GM10248 (cell line): ENCODE measurements at places on chromosomes 3 and 15.

DNA sequence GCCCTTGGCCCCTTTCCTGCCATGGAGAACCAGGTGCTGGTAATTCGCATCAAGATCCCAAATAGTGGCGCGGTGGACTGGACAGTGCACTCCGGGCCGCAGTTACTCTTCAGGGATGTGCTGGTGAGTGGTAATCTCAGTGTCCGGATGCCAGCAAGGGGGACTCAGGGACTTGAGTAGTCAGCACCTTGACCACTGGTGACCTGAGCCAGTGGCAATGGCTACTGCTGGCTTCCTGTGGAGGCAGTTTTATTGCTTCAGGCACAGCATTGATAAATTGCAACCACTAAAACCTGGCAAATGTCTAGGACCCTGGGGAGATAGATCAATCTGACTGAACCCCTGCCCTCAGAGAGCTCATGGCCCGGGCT is 830 bp downstream of the MAP2K5 start:
- DNase-seq = no peak

- no peak for DNase-seq
These were observed 49.3 kb downstream of the C3orf70 start for GRCh38 chr3:185103359-185104127.

GRCh38 chr3:58518291-58518789 is 18.6 kb downstream of the ACOX2 start:
- no peak for DNase-seq

DNA sequence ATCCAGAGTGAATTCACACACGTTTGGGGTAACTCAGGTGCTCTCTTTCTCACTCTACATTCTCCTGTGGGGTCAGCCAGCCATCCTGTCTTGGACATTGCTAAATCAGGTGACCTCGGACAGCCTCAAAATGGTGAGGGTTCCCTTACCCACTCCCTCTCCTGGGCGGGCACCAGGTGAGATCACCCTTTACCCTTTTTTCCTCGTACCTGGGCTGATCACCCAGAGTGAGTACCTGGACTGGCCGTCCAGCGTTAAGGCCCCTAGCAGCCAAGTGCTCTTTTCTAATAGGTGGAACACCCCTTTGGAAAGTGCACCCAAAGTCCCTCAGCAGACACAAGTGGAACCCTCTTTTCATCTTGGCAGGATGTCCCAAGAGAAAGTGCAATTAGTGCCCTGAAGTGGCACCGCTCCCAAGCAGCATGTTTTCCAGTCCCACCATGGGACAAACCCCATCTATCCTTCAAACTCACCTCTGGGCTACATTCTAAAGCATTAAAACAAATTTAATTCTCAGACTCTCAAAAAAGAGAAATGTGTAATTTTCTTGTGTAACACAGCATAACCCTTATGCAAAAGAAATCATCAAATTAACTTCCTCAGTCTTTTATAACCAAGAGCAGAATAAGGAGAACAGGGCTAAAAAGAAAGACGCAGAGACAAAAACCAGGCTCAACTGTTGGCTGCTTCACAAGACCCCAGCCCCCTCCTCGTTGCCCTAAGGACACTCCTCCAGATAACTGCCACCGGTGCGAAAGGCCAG is 20.7 kb downstream of the TRANK1 start:
- no peak for DNase-seq

DNA sequence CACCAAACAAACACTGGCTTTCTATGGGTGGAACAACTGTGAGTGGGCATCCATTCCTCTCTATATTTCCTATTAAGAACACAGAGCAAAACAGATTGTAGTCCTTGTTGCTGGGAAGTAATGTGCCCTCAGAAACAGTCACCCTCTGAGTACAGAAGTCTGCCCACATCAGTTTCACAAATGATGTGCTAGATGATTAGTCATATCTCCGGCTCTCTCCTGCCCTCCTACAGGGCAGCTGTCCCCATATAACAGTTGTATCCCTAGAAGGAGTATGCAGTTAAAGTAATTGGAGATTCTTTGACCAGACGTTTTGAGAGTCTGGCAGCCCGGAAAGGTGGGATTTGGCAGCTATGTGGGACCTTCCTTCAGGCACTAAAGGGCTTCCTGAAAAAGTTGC is 159.9 kb downstream of the APBA2 start:
- no peak for DNase-seq

DNA sequence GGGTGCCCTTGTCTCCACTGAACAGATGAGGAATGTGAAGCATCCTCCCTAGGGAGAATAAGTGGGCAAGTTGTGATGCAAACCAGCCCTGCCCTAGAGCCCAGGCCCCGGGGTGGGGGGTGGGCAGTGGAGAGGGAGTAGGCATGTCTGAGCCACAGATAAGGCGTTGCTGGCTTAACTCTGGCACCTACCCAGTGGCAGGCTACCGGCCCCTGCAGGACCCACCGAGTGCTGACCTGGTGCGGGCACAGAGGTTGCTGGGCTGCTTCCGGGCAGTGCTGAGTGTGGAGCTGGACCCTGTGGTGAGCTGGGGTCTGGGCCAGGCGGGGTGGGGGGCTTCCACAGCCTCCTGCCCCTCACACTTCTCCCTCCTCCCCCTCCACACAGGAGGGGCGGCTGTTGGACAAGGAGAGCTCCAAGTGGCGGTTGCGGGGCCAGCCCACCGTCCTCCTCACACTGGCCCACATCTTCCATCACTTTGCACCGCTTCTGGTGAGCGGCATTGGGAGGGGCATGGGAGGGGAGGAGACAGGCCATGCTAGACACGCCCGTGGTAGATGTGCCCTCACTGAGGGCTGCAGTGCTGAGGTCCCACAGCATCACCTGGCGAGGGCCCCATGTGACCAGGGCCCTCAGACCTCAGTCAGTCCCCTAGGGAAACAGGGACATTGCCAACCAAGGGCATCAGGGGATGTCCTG is 10.1 kb downstream of the RNF123 start:
- no peak for DNase-seq

DNA sequence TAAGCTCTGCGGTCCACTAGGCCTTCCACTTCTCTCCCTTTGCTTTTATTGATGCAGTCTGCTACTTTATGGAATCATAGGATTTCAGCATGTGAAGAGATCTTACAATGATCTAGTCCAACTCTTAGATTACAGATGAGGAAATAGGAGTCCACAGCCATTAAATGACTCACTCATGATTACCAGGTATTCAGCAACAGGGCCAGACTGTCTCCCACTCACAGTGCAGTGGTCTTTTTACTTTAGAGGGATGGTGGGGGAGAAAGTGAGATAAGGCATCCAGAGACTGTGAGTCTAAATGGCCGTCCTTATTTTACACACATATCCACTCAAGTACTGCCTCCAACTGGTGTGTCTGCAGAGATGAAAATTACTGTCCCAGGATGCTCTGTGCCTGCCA is 88.5 kb upstream of the SKOR1 start:
- DNase-seq = no peak

DNA sequence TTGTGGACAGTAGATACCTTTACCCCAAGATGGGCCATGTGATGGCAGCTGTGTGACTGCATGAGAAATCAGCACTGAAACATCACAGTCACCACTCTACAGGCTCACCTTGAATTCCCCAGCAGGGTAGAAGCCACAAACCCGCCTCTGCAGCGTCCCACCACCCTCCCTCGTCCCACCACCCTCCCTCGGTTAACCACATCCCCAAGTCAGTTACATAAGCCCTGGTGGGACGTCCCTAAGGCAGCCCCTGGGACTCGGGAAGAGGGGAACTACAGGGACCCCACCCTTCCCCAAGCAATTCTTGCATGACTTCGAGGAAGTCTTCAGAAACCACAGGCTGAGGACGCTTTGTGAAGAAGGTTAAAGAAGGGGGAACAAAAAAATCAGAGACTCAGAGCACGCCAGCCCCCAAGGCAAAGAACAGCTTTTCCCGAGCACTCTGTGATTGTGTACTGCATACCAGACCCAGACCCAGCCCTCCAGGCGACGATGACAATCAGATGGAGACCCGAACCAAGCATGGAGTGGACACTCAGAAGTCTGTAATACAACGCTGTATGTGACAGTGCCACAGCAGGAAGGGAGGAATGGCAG is 60.5 kb downstream of the SH3BP5 start:
- DNase-seq = peak; percentile 70

- no peak for DNase-seq
These were observed 13.2 kb downstream of the CYP19A1 start for GRCh38 chr15:51325167-51325566.

- peak; percentile 77 for DNase-seq
These were observed 67.6 kb upstream of the HACD2 start for GRCh38 chr3:123652342-123652984.

DNA sequence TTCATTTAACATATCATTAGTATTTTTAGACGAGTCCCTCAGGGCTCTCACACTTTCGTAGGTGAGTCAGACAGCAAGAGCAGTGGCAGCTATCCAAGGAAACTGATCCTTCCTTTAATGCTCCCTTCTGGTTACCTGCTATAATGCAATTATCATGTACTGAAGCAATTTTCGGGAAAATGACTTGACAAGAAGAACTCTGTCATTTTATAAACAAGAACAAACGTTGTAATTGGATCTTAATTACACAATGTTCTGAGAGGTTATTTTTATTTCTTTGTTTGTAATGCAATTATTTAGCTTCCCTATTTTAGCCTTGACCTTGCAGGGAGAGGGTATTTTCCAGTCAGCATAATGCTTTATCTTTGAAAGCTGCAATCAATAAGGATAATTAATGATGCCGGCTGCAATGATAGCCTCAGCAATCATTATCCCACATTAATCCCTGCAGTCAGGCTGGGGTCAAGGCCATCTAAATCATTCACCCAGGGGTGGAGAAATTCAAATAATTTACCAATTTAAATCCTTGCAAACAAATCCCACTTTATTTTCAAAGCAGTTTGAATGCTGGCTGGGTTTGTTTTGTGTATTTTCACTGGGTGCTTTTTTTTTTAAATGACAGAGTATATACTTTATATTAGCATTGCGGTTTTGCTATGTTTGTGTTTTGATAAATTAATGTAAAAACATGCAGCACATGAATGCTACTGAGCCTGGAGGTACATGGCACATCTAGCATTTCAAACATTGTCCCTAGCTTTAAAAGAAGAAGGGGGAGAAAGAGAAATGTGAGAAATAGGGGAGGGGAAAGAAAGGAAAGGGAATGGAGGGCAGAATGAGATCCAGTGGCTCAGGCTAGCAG is 249.9 kb downstream of the SHOX2 start:
- DNase-seq = no peak

GRCh38 chr3:161474741-161475140 is 21.9 kb upstream of the OTOL1 start:
- DNase-seq = no peak
